ENCODE measurements at places on chromosomes 5 and 9.

DNA sequence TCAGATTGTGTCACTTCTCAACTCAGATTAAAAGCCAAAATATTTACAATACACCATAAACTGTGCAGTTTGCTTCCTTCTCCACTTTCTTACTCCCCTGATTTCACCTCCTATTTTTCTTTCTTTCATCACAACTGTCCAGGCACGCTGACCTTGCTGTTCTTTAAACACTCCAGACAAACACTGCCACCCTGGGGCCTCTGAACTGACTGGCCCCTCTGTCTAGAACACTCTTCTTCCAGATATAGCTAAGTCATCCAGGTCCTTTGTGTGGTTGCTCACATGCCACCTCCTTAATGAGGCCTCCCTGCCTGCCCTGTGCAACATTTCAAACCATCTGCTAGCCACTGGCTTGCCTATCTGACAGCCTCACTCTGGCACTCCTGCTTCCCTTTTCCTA, 46.6 kb downstream of the ATG10 start:
- no peak for DNase-seq

DNA sequence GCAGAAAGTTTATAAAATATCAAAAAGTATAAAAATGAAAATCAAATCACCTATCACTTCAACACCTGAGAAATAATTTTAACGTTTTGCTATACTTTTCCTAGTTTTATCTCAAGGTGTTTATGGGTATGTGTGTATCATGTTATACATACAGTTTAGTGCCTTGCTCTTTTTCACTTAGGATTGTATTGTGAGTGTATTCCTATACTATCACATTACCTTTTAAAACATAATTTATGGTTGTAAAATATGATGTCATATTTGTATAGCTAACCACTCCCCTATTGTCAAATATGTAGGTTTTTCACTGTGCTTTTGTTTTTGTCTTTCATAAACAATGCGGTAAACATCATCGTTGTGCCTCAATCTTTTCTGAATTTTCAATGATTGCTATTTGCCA, 479.9 kb downstream of the SPOCK1 start:
- DNase-seq: no peak

- no peak for DNase-seq
Observed at GRCh38 chr9:107269681-107270080, 13.4 kb upstream of the RAD23B start.

DNA sequence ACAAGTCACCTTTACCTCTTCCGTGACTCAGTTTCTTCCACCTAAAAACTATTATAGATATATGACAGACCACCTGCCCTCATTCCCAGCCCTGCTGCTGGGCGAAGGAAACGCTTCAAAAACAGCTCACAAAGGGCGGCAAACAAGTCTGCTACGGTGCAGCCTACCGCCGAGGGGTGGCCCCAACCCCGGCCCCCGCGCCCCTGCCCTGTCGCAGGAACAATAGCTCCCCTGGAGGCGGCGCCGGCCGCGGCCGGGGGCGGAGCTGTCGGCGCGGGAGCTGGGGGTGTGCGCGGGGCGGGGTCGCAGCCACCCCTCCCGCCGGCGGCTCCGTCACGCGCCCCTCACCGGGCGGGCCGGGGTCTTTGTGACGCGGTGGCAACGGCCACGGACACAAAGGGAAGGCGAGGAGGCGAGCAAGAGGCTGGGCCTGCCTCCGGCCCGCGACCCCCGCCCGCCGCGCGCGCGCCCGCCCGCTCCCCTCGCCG, at the start of gene TMEFF1:
TSS of gene TMEFF1 (plus strand) at position 362 of the 488 bp plus-strand sequence. CDS start 396 bp downstream, outside the sequence.
- DNase-seq: no peak

GRCh38 chr5:66967102-66967501, 229.5 kb downstream of the CD180 start:
- no peak for DNase-seq

DNA sequence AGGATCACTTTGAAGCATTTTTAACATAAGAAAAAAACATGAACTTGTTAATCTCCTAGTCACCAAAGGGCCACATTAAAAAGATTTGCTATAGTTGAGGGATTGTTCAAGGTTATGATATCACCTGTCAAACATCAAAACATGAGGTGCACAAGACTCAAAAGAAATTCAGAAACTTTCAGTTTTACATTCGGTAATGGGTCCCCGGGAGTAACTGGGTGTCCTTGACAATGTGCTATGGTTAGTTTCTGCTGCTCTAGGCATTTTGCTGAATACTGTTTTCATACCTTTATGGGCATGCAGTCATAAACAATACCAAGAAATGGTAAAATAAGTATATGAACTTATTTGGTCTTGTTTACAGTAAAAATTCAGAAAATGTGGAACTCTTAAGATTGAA, 92.8 kb upstream of the EDIL3 start:
- DNase-seq: no peak

GRCh38 chr5:128646176-128646575, 108.1 kb upstream of the FBN2 start:
- DNase-seq: no peak

GRCh38 chr5:15834596-15835245, 334.7 kb downstream of the FBXL7 start:
- no peak for DNase-seq

Measured in cortex of kidney (tissue), 1 donor.